ENCODE measurements at places on chromosomes 1 and 21. TPM values are rescaled to one million over a fixed set of nuclear protein-coding genes. Genes with fewer than 3 reads are reported as not detected.

Gene NHLH1
- 0.14 TPM for total RNA-seq

Gene LCE6A
- not detected for total RNA-seq

Gene WNT2B
- 6.7 TPM for total RNA-seq

Gene PDPN
- total RNA-seq, result 12.8 TPM

Gene HORMAD1
- 1.3 TPM for total RNA-seq

Gene ACOT11
- 62.2 TPM for total RNA-seq

Gene MARCKSL1
- 149 TPM for total RNA-seq

Gene LAD1
- total RNA-seq, result 86.0 TPM

Gene SH2D2A
- 2.9 TPM for total RNA-seq

Gene SLC30A2
- total RNA-seq, result 0.13 TPM

Gene BGLAP
- total RNA-seq, result 2.4 TPM

Gene FCRL1
- 0.17 TPM for total RNA-seq

Gene NPR1
- 2.3 TPM for total RNA-seq

Gene OR2L8
- total RNA-seq, result not detected

Gene RAB3B
- total RNA-seq, result 3.6 TPM

Gene AK5
- total RNA-seq, result 0.51 TPM

Gene VAV3
- 41.3 TPM for total RNA-seq

Gene TAF12
- 12.2 TPM for total RNA-seq

Gene DEPDC1
- 1.9 TPM for total RNA-seq

Gene CCDC17
- 4.1 TPM for total RNA-seq

Gene LCE1A
- not detected for total RNA-seq

Gene KLHDC8A
- total RNA-seq, result 1.8 TPM

Gene DNAI4
- 25.1 TPM for total RNA-seq

Gene NUP210L
- total RNA-seq, result not detected

Gene CFAP74
- 0.13 TPM for total RNA-seq

Gene FCAMR
- total RNA-seq, result 0.84 TPM

Gene MX2
- 6.3 TPM for total RNA-seq

Gene ETV3L
- total RNA-seq, result not detected

Gene RAB7B
- total RNA-seq, result 0.76 TPM

Gene PROK1
- not detected for total RNA-seq

Gene UTS2
- total RNA-seq, result not detected

Gene FMO5
- 55.7 TPM for total RNA-seq

Gene RGS4
- total RNA-seq, result 0.46 TPM

Gene VASH2
- total RNA-seq, result 0.25 TPM

Gene PRAMEF13
- not detected for total RNA-seq

Gene KCNT2
- 0.49 TPM for total RNA-seq

Gene RAB42
- total RNA-seq, result 5.9 TPM

Gene IL20
- not detected for total RNA-seq
